ENCODE measurements at places on chromosomes 16 and 17.

DNA sequence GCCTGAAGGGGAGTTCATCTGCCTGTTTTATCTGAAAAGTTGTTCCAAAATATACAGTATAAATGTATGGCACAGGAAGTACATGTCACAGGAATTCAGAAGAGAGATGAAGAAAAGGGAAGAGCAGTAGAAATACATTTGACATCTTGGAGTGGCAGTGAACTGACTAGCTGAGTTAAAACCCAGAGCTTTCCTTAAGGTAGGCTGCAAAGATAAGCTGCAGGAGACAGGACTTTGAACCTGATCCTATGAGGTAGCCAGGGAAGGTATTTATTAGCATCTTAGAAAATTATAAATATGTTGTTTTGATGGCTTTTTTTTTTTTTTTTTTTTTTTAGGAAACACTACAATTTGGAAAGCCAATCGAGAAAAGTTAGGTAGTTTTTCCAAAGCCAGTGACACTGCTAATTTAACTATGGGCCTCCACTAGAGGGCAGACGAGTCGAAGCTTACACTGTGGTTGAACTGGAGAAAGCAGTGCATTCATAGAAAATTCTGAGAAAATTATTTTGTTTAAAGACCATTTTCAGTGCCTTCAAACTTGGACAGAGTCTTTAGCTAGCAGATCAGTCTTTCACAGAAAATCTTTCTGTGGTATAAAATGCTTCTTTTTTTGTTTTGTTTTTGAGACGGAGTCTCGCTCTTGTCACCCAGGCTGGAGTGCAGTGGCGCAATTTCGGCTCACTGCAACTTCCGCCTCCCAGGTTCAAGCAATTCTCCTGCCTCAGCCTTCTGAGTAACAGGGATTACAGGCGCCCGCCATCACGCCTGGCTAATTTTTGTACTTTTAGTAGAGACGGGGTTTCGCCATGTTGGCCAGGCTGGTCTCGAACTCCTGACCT, 122.3 kb downstream of the SSH2 start:
- peak; percentile 78 for DNase-seq

GRCh38 chr17:72588561-72588960, 467.7 kb downstream of the SOX9 start:
- DNase-seq = no peak

GRCh38 chr17:62690168-62690897, 62.9 kb downstream of the MRC2 start:
- no peak for DNase-seq

DNA sequence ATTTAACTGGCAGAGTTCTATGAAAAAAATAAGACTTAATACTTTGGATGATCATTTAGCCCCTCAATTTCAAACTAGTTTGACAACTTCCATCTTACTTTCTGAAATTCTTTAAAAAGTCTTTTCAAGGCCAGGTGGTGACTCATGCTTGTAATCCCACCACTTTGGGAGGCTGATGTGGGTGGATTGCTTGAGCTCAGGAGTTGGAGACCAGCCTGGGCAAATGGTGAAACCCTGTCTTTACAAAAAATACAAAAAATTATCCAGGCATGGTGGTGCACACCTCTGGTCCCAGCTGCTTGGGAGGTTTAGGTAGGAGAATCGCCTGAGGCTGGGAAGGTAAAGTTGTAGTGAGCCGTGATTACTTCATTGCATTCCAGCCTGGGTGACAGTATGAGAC, 154.4 kb downstream of the TANC2 start:
- DNase-seq = no peak

- DNase-seq = no peak
Measured at GRCh38 chr16:79006765-79007164, 593.8 kb downstream of the MAF start.

GRCh38 chr16:2475413-2476344, 752 bp downstream of the TBC1D24 start:
- DNase-seq = peak; percentile 81

GRCh38 chr17:79948945-79949655, 86.6 kb downstream of the TBC1D16 start:
- DNase-seq = peak; percentile 61

- DNase-seq = no peak
Measured at GRCh38 chr17:41563607-41564170, 8.2 kb downstream of the KRT9 start.

- DNase-seq = no peak
Measured at GRCh38 chr17:57138956-57139576, 54.0 kb downstream of the AKAP1 start.

- DNase-seq = no peak
Measured at GRCh38 chr17:7992924-7993323, 9.5 kb upstream of the GUCY2D start.

- no peak for DNase-seq
Measured at GRCh38 chr17:47978324-47978723, 7.4 kb downstream of the CDK5RAP3 start.

- no peak for DNase-seq
Measured at GRCh38 chr16:15523939-15524338, 89.6 kb downstream of the BMERB1 start.

DNA sequence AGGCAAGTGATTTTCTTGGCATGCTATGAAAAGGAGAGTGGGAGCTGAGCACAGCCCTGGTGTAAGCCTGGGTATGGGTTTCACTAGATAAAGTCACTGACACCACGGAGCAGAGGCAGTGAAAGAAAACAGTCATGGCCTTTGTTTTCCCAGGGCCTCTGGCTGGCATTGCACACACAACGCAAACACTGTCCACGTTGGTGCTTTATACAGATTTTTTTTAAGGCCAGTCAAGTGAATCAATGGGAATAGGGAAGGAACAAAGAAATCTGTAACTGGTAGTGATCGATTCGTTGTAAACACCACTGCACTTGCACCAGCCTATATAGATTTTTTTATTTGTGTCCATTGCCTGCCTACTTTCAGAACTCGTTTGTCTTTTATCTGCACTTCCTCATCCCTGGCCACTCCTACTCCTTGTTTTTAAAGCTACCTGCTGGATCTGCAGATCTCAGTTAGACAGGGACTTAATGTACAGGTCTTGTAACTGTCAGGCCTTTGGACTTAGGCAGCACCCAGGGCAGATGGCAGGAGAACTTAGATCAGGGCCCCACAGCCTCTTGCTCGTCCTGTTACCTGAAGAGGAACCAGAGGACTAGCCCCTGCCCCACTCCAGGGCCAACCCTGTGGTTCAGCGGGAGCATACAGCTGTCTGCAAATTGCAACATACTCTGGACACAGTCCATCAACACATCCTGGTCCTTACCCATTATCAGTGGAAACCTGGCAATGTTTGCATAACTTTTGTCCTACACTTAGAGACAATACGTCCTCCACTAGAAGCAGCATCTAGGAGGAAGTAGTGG, 10.6 kb upstream of the TMIGD1 start:
- peak; percentile 72 for DNase-seq

GRCh38 chr17:43880420-43880991, 26.8 kb downstream of the MPP2 start:
- DNase-seq = peak; percentile 71

GRCh38 chr16:69833357-69834282, 71.5 kb downstream of the WWP2 start:
- DNase-seq = no peak

DNA sequence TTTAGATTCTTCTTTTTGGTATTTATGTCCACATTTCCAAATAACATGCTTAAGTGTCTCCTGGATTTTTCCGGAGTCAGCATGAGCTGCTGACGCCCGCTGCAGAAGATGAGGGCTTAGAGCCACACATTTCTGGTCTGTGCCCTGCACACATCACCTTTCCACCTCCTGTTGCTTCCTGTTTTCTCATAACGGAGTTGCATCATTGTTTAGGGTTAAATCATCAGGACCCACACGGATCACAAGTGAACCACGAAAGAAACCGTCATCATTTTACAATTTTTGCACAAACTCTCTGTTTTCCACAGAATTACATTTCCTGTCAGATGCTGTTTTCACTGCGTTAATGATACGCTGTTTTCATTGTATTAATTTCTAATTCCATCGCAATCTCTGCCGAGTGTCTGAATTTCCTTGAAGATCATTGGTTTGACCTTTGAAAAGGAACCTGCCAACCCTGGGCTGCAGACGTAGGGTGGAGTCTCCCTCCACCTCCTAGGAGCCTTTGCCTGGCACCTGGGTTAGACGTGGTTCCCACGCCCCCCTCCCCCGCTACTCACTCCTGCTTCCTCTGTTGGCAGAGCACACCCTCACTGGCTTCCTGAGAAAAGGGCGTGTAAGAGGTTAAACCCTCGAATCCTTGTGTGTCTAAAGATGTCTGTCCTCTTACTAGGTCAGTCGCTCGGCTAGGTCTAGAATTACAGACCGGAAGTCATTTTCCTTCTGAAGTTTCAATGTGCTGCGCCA, 68.2 kb downstream of the RNF213 start:
- peak; percentile 57 for DNase-seq

DNA sequence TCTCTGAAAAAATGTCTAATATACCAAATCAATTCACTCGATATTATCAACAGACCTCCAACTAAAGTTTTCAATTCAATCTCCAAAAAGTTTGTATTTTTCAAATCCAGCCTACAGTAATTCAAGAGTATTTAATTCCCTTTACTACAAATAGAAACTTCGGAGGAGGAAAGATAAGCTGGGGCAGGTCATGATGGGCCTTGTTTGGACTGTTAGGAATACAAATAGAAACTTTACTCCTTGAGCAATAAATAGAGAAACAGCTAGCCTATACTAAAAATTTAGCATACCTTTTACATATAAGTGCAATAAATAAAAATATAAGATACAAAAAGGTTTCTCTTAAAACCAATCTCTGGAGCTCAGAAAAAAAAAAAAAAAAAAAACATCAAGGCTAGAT, 98.2 kb downstream of the NCOR1 start:
- no peak for DNase-seq

DNA sequence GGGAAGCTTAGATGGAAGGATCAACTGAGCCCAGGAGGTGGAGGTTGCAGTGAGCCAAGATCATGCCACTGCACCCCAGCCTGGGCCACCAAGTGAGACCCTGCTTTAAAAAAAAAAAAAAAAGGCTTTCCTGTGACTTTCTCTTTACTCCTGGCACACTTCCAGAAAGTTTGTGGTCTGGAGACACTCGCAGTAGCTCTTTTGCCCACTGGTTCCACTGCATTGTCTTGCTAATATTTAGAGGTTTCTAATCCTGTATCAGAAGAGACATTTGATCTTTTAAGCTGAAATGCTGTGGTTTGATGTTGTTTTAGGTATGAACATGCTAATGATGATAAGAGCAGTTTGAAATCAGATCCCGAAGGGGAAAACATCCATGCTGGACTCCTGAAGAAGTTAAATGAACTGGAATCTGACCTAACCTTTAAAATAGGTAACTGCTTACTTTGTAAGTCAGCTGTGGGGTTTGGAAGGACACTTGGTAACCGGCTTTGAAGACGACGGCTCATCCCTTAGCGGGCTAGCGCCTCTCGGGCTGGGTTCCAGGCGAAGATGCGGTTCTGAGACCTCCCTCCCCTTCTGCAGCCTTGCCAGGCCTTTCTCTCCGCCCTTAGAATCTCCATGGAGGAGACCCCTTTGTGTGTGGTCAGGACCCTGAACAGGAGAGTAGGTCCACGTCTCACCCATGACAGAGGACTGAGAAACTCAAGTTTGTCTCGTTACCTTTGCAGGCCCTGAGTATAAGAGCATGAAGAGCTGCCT, 23.1 kb downstream of the NTAN1 start:
- DNase-seq = peak; percentile 33

DNA sequence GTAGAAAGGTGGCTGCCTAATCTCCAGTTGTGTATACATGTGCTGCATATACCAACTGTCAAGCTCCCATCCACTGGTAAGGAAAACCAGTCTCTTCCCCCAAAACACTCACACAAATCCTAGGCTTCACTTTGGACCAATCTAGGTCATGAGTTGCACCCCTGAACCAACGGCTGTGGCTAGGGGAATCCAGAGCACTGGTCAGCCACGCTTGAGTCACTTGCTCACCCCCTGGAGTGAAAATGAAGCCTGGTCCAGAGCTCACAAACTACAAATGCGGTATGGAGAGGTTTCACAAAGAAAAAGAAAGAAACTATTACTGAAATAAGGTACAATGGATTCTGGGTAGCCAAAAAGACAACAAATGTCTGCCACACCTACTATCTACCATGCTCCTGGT, 66.1 kb upstream of the NLK start:
- DNase-seq = no peak

DNA sequence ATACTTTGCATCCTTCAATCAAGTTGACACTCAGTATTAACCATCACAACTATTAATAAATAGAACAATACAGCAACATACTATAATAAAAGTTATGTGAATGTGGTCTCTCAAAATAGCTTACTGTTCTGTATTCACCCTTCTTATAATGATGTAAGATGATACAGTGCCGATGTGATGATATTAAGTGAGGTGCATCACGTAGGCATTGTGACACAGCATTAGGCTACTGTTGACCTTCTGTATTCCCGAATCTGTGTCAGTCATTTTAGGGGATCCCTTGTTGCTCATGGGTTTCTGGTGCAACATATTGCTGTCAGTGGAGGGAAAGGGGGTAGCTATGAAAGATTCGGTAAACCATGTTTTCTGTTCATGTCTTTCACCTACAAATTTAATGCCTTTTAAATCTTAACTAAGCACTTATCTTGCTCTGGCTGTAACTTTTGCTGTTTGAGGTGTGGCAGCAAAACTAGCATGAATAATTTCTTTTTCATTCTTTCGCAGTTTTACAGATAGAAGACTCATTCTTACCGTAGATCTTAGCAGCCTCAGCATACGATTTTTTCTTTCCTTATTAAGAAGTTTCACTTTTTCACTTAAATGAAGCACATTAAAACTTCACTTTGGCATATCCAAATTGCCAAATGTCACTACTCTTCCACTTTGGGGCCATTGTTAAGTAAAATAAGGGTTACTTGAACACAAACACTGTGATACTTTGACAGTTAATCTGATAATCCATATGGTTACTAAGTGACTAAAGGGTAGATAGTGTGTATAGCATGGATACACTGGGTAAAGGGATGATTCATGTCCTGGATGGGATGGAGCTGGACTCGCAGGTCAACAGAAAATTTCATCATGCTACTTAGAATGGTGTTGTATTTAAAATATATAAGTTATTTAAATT, 29.6 kb downstream of the NFAT5 start:
- no peak for DNase-seq

DNA sequence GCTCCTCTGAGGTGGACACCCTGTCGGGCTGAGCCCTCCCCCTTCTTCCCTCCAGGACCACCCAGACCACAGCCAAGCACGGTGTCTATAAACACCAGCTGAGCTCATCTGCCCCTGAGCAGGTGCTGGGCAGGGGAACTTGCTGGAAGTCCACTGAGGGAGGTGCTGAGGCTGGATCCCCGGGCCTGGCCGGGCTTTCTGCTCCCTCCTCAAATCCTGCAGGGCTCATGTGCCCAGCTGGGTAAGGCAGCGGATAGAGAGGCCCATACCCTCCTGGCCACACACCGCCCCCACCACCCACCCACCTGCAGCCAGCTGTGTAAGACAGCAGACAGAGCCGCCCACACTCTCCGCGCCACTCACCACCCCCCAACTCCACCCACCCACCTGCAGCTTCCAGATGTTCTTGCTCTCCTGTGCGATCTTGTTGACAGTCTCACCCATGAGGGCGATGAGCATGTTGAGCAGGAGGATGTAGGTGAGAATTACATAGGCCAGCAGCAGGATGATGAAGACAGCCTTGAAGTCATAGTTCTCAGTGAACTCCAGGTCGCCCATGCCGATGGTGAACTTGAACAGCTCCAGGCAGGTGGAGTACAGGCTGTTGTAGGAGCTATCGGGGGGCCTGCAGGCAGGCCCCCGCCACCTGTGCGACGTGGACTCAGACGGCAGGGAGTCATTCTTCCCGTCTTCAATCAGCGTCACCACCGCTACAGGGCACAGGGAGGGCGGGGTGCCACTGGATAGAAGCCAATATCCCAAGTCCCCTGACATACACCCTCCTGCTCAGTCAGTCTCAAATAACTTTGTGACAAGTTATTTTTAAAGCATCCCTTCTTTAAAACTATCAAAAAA, 15.9 kb upstream of the TRPV3 start:
- no peak for DNase-seq

Measured in upper lobe of right lung (tissue), 1 donor.